B cell (primary cell): ENCODE measurements at places on chromosomes 5 and 9. TPM values are rescaled to one million over a fixed set of nuclear protein-coding genes. Genes with fewer than 3 reads are reported as not detected.

GRCh38 chr5:179124273-179124852 is 64.2 kb downstream of the ZNF354C start:
- H3K27ac ChIP-seq = no peak overlapping the region
- no peaks in the 10 kb centered on the region for H3K27me3 ChIP-seq
- no peak for DNase-seq
- no peaks in the 10 kb centered on the region for H3K4me1 ChIP-seq
- H3K36me3 ChIP-seq = no peaks in the 10 kb centered on the region
- H3K4me3 ChIP-seq = no peak overlapping the region

GRCh38 chr5:178396796-178397720 is 164.5 kb upstream of the PHYKPL start:
- H3K27ac ChIP-seq = no peak overlapping the region
- no peaks in the 10 kb centered on the region for H3K4me1 ChIP-seq
- H3K36me3 ChIP-seq = no peaks in the 10 kb centered on the region
- no peak for DNase-seq

- no peaks in the 10 kb centered on the region for H3K4me1 ChIP-seq
- no peak overlapping the region for H3K27ac ChIP-seq
- H3K4me3 ChIP-seq = no peak overlapping the region
- no peaks in the 10 kb centered on the region for H3K27me3 ChIP-seq
- H3K36me3 ChIP-seq = no peaks in the 10 kb centered on the region
These were observed 10.6 kb upstream of the NNT start for GRCh38 chr5:43592363-43592762.

GRCh38 chr5:149611326-149611725 is 30.0 kb downstream of the ARHGEF37 start:
- H3K36me3 ChIP-seq = no peaks in the 10 kb centered on the region
- no peaks in the 10 kb centered on the region for H3K27me3 ChIP-seq
- DNase-seq = no peak
- no peak overlapping the region for H3K27ac ChIP-seq

DNA sequence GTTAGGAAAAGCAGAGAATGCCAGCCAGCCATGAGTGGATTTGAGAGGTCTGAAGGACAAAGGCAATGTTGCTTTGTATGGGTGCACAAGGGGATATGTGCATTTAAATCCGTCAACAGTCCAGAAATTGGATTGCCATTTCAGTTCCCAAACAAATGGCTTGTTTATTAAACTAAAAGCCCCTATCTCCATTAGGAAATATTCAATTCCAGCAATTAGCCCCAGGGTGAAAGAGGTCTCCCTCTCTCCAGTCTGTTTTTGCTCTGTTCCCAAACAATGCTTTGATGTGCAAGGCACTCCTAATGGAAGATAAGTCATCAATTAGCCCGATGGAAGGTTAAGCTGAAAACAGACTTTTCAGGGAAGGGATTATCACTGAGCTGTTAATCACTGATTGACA is 101.3 kb downstream of the C9orf152 start:
- no peak overlapping the region for H3K4me3 ChIP-seq
- peaks cover 75% of the 10 kb centered on the region for H3K4me1 ChIP-seq
- H3K36me3 ChIP-seq = peaks cover 31% of the 10 kb centered on the region
- no peaks in the 10 kb centered on the region for H3K27me3 ChIP-seq
- no peak overlapping the region for H3K27ac ChIP-seq

GRCh38 chr5:159262472-159262858 is 625 bp upstream of the UBLCP1 start:
- no peaks in the 10 kb centered on the region for H3K27me3 ChIP-seq
- peak overlapping the region; percentile 88 for H3K27ac ChIP-seq
- peaks cover 17% of the 10 kb centered on the region for H3K4me1 ChIP-seq
- peak overlapping the region; percentile 95 for H3K4me3 ChIP-seq

- H3K36me3 ChIP-seq = peaks cover 1% of the 10 kb centered on the region
- H3K27me3 ChIP-seq = no peaks in the 10 kb centered on the region
- no peak for DNase-seq
- H3K4me1 ChIP-seq = peaks cover 24% of the 10 kb centered on the region
- H3K27ac ChIP-seq = no peak overlapping the region
These were observed 98.2 kb downstream of the PBX3 start for GRCh38 chr9:125845271-125845808.

- no peak for DNase-seq
- no peaks in the 10 kb centered on the region for H3K4me1 ChIP-seq
- H3K36me3 ChIP-seq = no peaks in the 10 kb centered on the region
- no peak overlapping the region for H3K27ac ChIP-seq
- H3K27me3 ChIP-seq = no peaks in the 10 kb centered on the region
- no peak overlapping the region for H3K4me3 ChIP-seq
These were observed 16.1 kb downstream of the AHRR start for GRCh38 chr5:337563-338130.

DNA sequence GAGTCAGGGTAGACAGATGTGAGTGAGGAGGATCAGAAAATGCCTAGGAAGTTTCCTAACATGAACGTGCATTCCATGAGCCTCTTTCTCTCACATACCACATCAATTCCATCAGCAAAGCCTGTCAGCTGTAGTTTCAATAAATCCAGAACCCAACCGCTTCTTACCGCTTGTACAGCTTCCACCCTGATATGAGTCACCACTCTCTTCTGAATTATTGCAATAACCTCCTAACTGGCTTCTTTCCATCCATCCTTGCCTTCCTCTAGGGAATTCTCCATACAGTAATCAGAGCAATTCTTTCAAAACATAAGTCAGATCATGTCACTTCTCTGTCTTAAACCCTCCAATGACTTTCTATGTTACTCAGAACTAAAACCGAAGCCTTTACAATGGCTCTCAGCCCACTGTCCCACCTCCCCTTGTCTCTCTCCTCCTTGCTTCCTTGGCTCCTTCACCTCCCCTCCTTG is 8.1 kb upstream of the RAD23B start:
- H3K4me3 ChIP-seq = no peak overlapping the region
- peaks cover 8% of the 10 kb centered on the region for H3K27me3 ChIP-seq
- no peaks in the 10 kb centered on the region for H3K4me1 ChIP-seq
- no peaks in the 10 kb centered on the region for H3K36me3 ChIP-seq

- no peak for DNase-seq
- peaks cover 10% of the 10 kb centered on the region for H3K4me1 ChIP-seq
- H3K27me3 ChIP-seq = no peaks in the 10 kb centered on the region
- no peak overlapping the region for H3K4me3 ChIP-seq
- no peak overlapping the region for H3K27ac ChIP-seq
These were observed 20.0 kb downstream of the GPBP1 start for GRCh38 chr5:57193757-57194413.

- peaks cover 10% of the 10 kb centered on the region for H3K36me3 ChIP-seq
- no peaks in the 10 kb centered on the region for H3K4me1 ChIP-seq
- no peak overlapping the region for H3K27ac ChIP-seq
- H3K27me3 ChIP-seq = no peaks in the 10 kb centered on the region
- H3K4me3 ChIP-seq = no peak overlapping the region
These were observed 77.3 kb downstream of the FNIP1 start for GRCh38 chr5:131719564-131719963.

- H3K27me3 ChIP-seq = no peaks in the 10 kb centered on the region
- no peaks in the 10 kb centered on the region for H3K36me3 ChIP-seq
- H3K4me3 ChIP-seq = no peak overlapping the region
- no peaks in the 10 kb centered on the region for H3K4me1 ChIP-seq
- H3K27ac ChIP-seq = no peak overlapping the region
These were observed 176.4 kb downstream of the C5orf15 start for GRCh38 chr5:133792024-133792423.

ANKRD31 gene
- 0.10 TPM in 2 replicates for total RNA-seq

ABO gene
- not detected in 2 replicates for total RNA-seq

PCDHGB1 gene
- total RNA-seq = 0.66 and 0.69 TPM in 2 replicates

RASEF gene
- not detected in 2 replicates for total RNA-seq

ENTPD2 gene
- not detected in 2 replicates for total RNA-seq

GPR151 gene
- total RNA-seq = not detected in 2 replicates

PCDHGB2 gene
- total RNA-seq = 3.3 and 3.9 TPM in 2 replicates

TRIM36 gene
- 0.39 and 1.6 TPM in 2 replicates for total RNA-seq

TMOD1 gene
- total RNA-seq = 1.9 and 2.5 TPM in 2 replicates

C5orf34 gene
- total RNA-seq = 5.1 and 5.5 TPM in 2 replicates
